ENCODE measurements at places on chromosomes 4 and X.

- DNase-seq, result no peak
These were observed 9.5 kb downstream of the ADH4 start for GRCh38 chr4:99134586-99134985.

- no peak for DNase-seq
These were observed 807 bp downstream of the SEL1L3 start for GRCh38 chr4:25861951-25862410.

DNA sequence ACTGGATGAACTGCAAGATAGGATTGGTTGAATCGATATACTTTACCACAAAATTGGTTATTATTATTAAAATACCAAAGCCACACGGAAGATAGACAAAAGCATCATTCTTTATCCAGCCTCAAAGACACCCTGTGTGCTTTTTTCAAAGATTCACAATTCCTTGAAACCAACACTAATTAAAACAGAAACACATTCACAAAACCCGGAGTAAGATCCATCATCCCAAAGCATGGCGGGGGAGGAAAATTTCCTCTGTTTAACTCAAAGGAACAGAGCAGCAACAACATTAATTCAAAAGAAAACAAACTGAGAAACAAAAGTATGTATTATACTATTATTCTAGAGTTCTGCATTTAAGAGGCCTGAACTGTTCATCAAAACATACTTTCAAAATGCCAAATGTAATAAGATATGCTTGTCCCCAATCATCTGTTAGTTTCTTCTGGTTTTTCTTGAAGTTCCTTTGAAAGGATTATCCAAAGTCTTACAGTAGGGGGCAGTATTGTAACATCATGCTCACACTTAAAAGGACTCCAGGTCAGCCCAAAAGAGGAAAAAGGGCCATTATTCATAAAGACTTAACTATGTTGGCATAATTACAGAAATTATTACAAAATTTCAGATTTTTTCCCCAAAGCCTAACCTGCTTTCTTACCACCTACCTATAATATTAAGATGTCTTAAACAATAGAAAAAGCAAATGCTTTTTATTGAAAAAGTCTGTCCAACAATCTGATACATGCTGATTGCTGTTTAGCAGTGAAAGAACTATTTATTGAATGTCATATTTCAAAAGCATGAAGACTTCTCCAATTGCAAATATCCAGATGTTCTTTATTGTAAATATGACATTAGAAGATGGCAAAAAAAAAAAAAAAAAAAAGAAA, 168.7 kb downstream of the SCFD2 start:
- no peak for DNase-seq

DNA sequence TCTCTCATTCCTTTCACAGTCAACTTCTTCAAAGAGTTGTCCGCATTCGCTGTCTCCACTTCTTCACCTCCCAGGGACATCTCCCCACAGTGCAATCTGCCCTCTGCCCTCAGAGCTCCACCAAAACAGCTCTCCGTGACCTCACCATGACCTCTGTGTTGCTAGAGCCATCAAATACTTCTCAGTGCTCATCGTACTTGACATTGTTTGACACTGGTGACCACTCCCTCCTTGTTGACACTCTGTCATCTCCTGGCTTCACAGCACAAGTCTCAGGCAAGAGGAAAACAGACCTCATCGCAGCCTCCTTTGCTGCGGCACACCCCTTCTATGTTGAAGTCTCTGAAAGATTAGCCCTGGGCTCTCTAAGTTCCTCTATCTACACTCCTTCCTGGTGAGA, 90.5 kb upstream of the CCDC160 start:
- DNase-seq, result no peak

- no peak for DNase-seq
These were observed 27.7 kb downstream of the FGF5 start for GRCh38 chr4:80294206-80294605.

- DNase-seq, result no peak
These were observed 277.7 kb downstream of the ARAP2 start for GRCh38 chr4:35966566-35966965.

GRCh38 chrX:111352424-111352823, 59.6 kb downstream of the DCX start:
- no peak for DNase-seq
